ENCODE measurements at places on chromosomes 7 and 10. TPM values are rescaled to one million over a fixed set of nuclear protein-coding genes. Genes with fewer than 3 reads are reported as not detected.

DNA sequence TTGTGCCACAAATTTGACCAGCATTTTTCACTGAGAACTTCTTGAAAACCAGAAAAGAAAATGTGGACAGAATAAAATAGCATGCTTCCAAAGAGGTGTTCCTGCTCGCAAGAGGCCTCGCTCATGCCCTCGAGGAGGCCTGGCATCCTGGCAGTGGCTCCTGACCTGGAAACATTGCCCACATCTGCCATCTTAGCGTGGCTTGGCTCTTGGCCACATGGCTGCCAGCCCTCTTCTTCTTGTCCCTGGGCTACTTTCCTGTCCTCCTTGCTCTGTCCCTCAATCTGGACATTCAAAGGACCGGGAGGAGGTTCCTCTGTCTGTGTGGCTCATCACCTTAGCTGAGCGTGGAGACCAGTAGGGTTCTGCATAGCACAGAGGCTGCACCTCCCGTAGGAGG is 131.6 kb upstream of the TMEM72 start:
- DNase-seq: no peak

GRCh38 chr7:30796105-30796869 is 25.1 kb downstream of the MINDY4 start:
- no peak for DNase-seq

GRCh38 chr10:28806951-28807759 is 129.8 kb downstream of the BAMBI start:
- no peak for DNase-seq

Gene CALML3
- total RNA-seq: not detected

DNA sequence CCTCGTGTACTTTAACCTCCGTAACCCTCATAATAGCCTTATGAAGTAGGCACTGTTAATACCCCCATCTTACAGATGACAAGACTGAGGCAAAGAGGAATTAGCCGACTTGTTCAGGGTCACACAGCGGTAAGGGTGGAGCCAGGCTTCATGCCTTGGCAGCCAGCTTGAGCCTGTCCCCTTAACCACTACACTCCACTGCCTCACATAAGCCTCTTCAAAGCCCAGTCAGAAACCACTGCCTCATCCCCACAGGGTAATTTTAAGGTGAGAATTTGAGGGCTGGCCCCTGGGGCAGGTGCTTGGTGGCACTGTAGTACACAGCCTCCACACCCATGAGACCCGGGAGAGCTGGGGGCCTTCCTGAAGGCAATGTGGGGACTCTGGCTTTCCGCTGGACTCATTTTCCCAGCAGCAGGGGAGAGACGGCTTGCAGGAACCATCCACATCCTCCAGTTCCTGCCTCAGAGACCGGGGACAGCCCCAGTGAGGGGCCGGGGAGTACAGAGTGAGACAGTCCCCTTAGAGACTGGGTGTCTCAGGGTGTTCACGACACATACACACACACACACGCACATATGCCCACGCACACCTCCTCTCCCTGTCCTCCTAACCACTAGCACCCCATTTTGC is 7.6 kb upstream of the C10orf105 start:
- no peak for DNase-seq

Gene PDCD4
- total RNA-seq: 70.0 TPM

DNA sequence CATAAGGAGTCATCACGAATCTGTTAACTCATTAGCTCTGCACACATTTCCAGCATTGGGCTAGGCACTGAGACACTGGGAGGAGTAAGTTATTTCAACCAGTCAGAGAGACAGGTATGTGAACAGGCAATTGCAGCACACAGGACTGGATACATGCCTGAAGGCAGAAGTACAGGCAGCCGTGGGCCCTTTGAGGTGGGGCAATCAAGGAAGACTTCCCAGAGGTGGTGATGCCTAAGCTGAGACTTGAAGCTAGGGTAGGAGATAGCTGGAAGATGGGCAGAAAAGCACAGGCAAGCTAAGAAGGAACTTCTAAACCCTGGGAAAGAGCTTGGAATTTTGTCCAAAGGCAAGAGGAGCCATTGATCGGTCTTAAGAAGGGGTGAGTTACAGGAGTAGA is 249.7 kb downstream of the EMX2 start:
- DNase-seq: no peak

Gene ERVW-1
- not detected for total RNA-seq

DNA sequence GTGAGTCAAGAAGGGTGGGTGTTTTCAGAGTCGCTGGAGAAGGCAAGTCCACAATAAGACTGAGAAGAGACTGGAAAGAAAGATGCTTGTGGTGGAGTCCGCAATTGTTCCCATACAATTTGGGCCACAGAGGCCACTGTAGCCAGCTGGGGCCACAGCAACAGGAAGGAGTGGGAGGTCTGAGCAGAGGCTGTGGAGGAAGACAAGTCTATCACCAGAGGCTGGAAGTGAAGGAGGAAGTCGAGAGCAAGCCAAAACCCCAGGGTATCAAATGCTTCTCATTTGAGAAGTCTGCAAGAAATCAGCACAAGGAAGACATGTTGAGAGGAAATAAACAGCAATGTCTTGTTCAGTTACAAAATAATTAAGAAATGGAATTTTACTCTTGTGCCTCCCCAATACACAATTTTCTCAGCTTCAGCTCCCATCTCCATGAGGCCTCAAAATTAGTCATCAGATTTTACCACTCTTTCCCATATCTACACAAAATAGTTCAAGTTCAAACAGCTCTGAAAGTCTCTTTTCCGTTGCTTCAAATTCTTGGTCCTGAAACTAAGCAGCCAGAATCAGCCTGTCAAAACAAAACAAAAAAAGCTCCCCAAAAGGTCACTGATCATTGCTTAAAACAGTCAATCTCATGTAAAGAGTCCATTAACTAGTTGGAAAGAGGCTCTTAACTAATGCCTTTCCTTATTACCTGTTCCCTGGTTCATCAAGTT is 31.6 kb downstream of the SLC16A12 start:
- DNase-seq: no peak

Gene NXPH1
- not detected for total RNA-seq

Gene NPTX2
- total RNA-seq: 24.5 TPM
